ENCODE measurements at places on chromosomes 13 and 19. TPM values are rescaled to one million over a fixed set of nuclear protein-coding genes. Genes with fewer than 3 reads are reported as not detected.

ACP7 gene
- not detected for total RNA-seq

KISS1R gene
- 1.1 TPM for total RNA-seq

ZNF585A gene
- total RNA-seq = 7.9 TPM

FGF22 gene
- total RNA-seq = not detected

SIPA1L3 gene
- 20.2 TPM for total RNA-seq

NKPD1 gene
- total RNA-seq = 0.24 TPM

DNA sequence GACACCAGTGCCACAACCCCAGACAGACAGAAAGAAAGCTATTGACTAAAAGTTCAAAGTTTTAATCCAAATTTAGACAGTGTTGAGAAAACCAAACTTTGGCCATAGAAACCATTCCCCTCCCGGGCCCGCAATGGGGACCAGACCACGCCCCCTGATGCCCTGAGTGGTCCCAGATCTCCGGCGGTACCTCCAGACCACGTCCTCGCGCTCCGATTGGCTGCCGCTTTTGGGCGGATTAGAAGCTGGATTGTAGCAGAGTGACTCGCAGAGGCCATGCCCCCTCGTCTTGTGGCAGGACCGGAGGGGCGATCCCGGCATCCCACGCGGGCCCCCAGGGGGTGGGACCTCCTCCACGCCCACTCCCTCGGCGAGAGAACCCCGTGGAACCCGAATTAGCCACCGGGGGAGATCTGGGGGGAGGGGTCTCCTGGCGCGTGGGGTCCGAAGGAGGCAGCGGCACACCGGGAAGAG, 797 bp upstream of the HSD17B14 start:
- peak; percentile 88 for DNase-seq

DNA sequence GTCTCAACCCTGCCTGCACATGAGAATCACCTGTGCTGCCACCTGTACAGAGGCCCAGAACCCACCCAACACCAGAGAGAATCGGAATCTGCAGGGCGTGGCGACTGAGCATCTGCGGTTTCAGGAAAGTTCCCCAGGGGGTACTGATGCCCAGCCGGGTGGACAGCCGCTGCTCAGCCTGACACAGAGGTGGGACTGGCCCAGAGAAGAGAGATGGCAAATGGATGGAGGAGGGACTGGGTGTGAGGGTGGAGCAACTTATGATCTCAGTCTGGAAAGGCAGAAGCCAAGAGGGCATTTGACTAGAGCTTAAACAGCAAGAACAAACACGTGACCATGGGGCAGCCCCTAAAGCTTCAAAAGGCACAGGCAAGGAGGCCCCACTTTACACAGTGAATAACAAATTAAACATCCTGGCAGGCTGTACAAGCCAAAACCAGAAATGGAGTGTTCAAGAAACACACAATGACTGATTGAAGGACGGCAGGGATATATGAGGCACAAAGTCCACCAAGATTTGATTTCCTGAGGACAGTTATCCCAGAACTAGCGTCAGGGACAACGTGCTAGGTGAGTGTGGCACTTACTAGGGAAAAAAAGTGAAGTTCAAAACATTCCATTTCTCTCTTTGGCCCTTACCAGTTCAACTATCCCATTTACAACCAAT, 3.1 kb downstream of the RANBP3 start:
- peak; percentile 42 for DNase-seq

DNA sequence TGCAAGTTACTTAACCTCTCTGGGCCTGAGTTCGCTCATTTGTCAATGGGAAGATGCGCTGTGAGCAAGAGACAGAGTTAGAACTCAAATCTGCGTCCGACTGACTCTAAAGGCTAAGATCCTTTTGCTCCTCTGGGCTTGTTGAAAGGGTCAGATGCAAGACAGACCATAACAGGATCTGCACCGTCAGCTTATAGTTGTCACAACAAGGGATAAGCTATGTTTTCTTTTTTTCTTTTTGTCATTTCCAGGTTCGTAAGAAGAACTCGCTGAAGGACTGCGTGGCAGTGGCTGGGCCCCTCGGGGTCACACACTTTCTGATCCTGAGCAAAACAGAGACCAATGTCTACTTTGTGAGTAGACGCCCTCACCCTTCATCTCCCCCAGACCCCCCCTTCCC, 1.1 kb downstream of the PPAN start:
- DNase-seq = no peak

GRCh38 chr13:42258747-42259146, 13.2 kb upstream of the AKAP11 start:
- no peak for DNase-seq

GRCh38 chr19:44747739-44748425, 626 bp upstream of the BCL3 start:
- no peak for DNase-seq

GRCh38 chr19:14670408-14670807, 4.2 kb downstream of the ADGRE3 start:
- DNase-seq = no peak

GRCh38 chr19:5993201-5993600, 15.3 kb upstream of the RANBP3 start:
- DNase-seq = no peak

GRCh38 chr13:112583592-112584277, 4.2 kb downstream of the TUBGCP3 start:
- DNase-seq = no peak

DNA sequence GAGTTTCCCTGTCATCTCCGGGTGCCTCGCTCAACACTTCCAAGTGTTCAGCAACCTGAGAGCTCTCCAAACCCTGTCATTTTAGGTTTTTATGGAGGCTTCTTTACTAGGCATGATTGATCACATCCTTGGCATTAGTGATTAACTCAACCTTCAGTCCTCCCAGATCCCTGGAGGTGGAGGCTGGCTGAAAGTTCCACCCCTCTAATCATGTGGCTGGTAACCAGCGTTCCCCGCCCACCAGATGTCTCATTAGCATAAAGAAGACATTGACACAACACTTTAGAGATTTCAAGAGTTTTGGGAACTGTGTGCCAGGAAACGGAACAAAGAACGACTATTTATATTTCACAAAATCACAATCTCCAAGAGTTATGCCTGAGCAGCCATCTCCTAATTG, 71.1 kb upstream of the RGCC start:
- DNase-seq = no peak

- no peak for DNase-seq
These were observed 370.9 kb downstream of the KLF5 start for GRCh38 chr13:73429701-73430100.

GRCh38 chr13:60009300-60010253, 154.2 kb downstream of the DIAPH3 start:
- no peak for DNase-seq

GRCh38 chr19:5889288-5889971, 14.2 kb downstream of the NDUFA11 start:
- DNase-seq = no peak

GRCh38 chr19:38977445-38978325, 2.1 kb upstream of the FBXO17 start:
- DNase-seq = peak; percentile 27

- DNase-seq = peak; percentile 61
These were observed 7.5 kb upstream of the GPR183 start for GRCh38 chr13:99314640-99315176.

- no peak for DNase-seq
These were observed 422.3 kb downstream of the SPRY2 start for GRCh38 chr13:79918620-79919019.

DNA sequence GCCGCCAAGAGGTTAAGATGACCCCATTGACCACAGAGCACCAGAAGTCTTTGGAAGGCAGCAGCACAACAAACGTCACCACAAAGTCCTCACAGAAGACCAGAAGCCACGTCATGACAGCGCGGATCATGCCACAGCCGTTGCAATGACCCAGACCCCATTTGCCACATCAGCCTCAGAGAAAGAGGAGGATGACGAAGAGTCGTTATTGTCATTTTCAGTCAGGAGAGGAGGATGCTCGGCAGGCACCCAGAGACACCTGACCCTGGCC, 29.6 kb upstream of the CD33 start:
- no peak for DNase-seq

Data from activated CD8-positive, alpha-beta T cell treated with anti-CD3 and anti-CD28 coated beads, Interleukin-2, amount 10 ng/mL, durations not matched to agents 7 days and 5 days (primary cell).